ENCODE measurements at places on chromosomes 2 and 18.

- peak; percentile 44 for DNase-seq
Measured at GRCh38 chr2:25664183-25664964, 9.0 kb downstream of the DTNB start.

DNA sequence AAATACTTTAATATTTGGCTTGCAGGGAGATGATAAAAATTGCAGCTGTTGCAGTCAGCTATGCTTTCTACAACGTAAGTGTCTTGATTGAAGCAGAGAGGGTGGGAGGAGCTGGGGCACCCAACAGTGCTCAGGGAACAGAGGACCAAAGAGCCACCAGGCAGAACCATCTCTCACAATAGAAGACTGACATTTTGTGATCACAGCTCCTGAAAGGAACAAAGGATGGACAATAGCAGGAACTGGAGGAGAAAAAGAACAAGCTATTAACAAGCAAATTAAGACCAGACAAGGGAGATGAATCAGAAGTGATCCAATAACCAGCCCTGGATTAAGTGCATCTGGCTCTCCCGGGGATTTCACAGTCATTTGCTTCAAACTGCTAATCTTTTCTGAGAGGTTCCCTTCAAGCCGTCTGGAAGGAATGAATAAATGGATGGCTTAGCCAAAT lies 65.7 kb upstream of the SMAD2 start:
- no peak for DNase-seq

DNA sequence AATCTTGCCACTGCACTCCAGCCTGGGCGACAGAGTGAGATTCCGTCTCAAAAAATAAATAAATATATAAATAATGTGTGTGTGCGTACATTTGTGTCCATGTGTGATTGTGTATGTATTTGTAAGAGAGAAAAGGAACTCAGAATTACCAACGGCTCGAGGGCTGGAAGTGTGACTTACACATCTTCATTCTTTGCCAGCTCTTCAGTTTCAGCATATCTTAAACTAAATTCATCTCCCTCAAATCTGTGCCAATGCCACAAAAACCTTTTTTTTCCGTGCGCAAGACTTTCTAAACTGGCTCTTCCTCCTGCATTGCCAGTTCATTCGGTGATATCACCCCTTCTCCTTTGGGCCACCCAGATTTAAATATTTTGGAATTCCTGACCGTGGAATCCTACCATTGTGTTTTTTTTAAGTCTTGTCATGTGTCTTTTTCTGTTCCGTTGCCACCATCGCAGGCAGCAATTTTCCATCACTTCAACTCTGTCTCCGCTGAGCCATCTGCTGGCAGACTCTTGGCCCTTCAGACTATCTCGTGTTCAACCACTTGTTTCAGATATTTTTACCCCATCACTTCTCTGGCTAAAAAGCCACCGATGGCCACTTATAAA lies 77.0 kb upstream of the ZNF532 start:
- no peak for DNase-seq

DNA sequence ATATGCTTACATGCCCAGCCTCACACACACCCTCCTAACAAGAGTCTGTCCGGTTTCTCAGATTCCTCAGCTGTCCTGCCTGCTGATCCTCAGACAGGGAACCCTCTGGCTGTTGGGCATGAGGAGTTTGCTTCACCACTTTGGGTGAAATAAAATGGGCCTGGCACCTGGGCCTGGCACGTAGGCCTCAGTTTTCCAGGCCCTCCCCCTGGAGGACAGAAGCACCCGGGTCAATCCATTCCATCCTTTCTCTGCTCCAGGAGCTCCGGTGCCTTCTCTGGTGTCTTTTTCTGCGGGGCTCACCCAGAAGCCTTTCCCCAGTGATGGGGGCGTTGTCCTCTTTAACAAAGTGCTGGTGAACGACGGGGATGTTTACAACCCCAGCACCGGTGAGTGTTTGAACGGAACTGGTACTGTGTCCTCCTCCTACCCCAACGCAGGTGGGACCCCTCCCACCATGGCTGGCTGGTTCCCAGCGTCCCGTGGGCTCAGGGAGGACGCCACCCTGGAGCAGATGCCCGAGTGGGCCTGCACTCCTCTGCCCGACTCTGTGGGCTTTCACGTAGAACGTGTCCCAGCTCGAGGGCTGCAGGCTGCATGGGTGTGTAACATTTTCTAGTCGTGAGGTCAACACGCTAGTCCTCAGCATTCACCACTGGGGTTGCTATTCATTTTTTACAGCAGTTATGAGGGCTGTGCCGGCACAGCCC lies 62.8 kb downstream of the EMILIN2 start:
- no peak for DNase-seq

DNA sequence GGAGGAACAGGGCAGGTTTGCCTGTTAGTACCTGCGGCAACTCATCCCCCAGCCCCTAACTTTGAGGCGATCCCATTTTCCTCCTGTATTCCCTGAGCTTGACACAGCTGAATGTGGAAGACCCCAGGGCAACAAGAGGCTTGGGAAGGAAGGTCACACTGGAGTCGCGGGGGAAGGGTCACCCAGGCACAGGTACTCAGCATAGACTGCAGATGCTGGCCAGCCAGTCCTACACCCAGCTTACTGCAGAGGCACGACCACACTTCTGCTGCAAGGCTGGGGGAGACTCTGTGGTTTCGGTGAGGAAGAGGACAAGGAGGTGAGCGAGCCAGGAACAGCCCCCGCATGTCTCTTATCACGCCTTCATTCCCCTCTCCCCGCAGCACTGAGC lies 91.5 kb downstream of the MALT1 start:
- no peak for DNase-seq

All from right lung (tissue), 10 donors.